ENCODE measurements at places on chromosomes 6 and 20.
A peak's percentile ranks its signal among the peaks of the same experiment; 100 is the strongest.

- no peak for DNase-seq
Measured at GRCh38 chr6:17002123-17002522, 99.7 kb upstream of the STMND1 start.

GRCh38 chr20:14919501-14920081, 582.2 kb upstream of the FLRT3 start:
- DNase-seq: no peak

DNA sequence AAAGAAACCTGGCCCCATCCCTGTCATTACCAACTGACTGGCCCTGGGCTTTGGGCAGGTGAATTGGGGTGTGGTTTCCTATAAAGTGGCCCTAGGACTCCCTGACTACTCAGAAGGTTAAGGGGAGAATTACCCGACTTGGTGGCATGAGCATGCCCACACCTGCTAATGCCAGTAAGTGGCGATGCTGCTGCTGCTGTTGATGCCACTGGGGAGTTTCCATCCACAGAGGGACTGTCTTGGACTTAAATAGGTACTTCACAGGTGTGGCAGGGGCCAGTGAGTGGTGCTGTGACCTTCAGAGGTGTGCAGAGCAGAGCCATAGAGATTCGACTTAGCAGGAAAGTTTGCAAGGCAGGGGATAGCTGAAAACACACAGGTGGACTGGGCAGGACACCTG, 32.6 kb upstream of the MDFI start:
- no peak for DNase-seq

- DNase-seq: no peak
Measured at GRCh38 chr20:13554706-13555105, 84.0 kb downstream of the TASP1 start.

GRCh38 chr20:20437314-20437713, 69.4 kb downstream of the INSM1 start:
- DNase-seq: no peak

DNA sequence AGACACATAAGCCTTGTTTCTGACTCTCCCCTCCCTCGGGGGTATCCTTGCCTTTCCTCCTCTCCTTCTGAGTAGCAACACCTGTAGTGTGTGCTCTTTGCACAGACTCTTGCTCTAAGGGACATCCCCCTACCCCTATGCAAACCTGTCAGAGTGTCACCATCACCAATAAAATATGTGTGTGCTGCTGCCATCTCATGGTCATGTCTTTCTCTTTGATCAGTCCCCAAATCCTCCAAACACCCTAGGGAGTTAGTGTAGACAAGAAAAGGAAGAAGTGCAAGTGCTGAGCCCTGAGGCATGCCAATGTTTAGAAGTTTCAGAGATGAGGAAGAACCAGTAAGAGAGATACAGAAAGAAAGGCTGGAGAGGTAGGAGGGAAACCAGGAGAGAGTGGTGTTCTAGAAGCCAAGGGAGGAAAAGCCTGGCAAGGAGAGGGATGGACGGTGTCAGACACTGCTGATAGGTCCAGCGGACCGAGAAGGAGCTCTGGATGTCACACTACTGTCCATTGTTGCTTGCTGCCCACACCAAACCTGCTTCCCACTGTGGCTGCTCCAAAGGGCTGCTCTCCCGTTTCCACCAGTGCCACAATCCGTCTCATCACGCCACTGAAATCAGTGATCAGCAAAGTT, 16.4 kb downstream of the TRMT6 start:
- DNase-seq: no peak

DNA sequence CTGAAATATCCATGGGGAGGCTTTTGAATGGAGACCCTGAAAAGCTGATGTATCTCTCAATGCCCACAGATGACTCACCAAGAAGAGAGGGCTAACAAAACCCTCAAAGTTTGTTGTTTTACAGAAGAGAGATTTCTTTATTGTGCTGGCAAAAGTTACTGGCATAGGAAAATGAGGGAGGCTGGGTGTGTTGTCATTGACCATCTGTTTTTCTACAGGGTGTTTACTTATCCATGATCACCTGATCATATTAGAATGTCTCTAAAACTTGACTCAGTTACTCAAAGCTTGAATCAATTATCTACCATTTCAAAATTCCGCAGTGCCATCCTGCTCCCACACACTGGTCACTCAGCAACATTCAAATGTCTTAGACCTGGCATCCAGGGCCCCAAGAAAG, 9.8 kb downstream of the NCOA6 start:
- no peak for DNase-seq

- no peak for DNase-seq
Measured at GRCh38 chr6:74757813-74758212, 448.0 kb downstream of the COL12A1 start.

- no peak for DNase-seq
Measured at GRCh38 chr20:14966808-14967207, 629.4 kb upstream of the FLRT3 start.

DNA sequence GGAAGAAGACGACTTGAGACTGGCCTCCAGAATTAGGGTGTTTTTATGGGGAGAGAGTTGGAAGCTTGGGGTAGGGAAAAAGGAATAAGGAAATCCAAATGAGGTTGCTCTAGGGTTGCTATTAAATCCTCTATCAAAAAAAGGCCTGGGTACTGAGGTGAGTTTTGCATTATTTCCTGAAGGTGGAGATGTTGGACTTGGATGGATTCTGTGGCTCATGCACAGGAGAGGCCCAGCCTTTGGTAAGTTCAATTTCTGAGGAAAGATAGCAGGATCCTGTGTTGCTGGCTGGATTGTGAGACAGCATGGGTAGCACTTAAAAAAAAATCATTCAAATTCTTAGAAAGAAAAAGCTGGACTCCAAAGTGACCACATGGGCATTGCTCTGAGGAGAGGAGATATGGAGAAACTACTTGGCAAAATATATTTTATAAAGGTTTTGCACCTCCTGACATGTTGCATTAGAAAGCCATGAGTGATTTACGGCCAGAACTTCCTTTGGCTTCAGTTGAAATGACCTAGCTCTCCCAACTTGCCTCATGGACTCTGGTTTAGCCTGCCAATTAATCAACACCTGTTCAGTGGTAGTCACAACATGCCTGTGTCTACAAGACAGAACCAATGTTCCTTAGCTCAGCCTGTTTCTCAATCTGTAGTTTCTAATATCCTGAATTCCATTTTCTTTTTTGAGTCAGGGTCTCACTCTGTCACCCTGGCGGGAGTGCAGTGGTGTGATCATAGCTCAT, 152.1 kb upstream of the RALGAPA2 start:
- DNase-seq: no peak

DNA sequence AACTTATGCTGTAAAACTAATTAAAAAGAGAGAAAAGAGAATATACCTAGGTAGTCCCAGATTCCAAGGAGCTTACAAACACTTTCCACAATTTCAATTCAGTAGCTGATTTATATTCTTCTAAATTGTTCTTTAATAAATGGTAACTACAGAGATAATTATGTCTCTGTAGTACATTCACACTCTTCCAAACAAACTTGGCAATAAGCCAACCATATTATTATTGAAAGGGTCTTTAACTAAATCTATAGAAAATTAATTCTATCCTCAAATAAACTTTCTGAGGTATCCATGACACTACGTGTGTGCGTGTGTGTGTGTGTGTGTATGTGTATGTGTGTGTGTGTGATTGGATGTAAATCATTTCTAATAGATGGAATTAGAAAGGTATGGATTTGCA, 217.4 kb upstream of the EYS start:
- no peak for DNase-seq

DNA sequence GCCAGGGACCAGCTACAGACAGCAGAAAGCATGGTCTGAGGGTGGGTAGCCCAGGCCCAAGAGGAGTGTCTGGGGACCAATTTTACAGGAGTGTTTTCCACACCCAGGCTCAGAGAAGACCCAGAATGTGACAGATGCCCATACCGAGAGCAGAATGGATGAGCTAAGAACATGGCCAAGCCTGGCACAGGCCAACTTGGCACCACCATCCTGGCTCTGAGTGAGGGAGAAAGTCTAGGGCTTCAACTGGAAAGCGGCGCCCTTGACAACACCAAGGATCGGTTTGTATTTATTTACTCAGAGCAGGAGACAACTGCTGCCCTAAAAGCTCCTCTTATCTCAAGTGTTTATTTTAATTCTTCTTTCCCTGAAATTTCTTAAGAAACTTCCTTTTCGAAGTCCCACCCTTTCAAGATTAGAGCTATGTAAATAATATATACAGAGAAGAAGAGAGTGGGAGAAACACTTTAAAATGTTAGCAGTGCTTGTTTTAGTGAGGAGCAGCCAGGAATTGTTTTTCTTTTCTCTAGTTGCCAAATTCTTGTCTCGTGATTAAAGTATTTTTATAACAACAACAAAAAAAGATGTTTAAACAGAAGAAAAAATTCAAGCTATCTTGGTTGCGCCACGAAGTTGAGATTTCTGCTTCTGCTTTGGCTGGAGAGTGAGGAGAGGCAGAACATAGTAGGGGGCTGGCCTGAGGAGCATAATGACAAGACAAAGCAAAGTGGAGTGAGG, 16.2 kb downstream of the TNXB start:
- DNase-seq: no peak

- DNase-seq: no peak
Measured at GRCh38 chr6:11525468-11526155, 11.9 kb upstream of the TMEM170B start.

GRCh38 chr6:53999088-53999755, 112.0 kb upstream of the MLIP start:
- no peak for DNase-seq

- DNase-seq: no peak
Measured at GRCh38 chr6:165722022-165722421, 59.0 kb upstream of the PDE10A start.

GRCh38 chr20:25421102-25421501, 13.6 kb downstream of the GINS1 start:
- no peak for DNase-seq

DNA sequence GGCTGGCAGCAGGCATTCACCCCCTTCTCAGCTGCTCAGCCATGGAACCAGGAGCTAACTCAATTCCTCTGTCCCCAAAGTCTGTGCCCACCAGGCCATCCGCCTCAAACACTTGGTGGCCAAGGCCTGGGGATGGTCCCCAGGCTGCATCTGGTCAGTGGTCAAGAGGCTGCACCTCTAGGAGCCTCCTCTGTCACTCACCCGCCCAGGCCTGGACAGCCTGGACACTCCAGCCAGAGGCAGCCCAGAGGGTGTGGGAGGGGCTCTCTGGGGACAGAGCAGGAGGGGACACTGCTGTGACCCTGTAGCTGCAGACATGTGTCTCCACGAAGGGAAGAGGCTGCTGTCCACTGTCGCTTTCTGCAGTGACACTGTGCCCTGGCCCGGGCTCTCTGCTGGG, 416.6 kb upstream of the SULF2 start:
- no peak for DNase-seq

GRCh38 chr6:80133020-80133419, 26.5 kb downstream of the BCKDHB start:
- peak; percentile 18 for DNase-seq

DNA sequence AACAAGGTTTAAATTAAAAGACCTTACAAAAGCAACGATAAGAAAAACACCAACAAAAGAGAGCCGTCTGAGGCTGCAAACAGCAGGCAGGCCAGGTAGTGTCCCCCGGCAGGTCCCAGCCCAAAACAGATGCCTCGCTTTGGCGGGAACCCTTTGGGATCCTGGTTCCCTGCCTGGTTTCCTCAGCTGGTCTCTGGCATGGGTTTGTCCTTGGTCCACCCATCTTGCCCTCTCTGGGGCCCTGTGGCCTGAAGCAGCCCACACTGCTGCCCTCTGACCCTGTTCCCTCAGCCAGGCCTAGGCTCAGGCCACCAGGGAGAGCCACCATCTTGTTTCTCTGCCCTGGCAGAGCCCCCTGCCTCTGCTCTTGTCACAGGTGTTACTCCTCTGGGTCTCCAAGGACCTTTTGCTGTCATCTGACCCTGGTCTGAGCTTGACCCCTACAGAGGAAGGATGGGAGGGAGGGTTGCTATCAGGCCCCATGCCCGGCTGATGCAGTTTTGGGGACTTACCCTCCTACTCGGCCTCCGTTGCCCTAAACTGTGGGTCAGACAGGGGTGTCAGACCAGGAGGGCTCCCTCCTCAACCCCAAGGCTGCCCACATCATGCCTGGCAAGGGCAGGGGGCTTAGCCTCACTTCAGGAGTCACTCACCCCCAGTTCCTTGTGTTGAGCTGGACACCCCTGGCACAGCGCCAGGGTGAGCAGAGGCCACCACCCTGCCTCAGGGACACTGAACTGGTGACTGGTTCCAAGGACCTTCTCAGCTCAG, 30.6 kb upstream of the GRM4 start:
- no peak for DNase-seq

GRCh38 chr20:36663031-36663430, 17.0 kb upstream of the SLA2 start:
- DNase-seq: no peak

DNA sequence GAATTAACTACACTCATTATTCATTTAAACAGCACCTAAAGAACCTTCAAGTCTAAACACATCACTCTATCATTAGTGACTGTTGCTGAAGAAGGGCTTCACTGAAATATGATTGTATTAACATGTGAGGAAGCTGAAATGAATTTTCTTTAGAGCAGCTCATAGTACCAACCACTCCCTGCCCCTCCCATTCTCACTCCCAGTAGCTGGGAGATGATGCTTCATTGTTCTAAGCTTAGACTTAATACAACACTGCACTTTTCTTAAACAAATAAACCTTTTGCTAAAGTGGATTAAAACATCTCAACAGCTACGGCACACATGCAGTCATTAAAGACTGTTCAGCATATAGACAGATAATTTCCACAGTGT, 63.1 kb downstream of the ATXN1 start:
- no peak for DNase-seq

- no peak for DNase-seq
Measured at GRCh38 chr6:33978412-33979150, 167.3 kb downstream of the GRM4 start.

DNA sequence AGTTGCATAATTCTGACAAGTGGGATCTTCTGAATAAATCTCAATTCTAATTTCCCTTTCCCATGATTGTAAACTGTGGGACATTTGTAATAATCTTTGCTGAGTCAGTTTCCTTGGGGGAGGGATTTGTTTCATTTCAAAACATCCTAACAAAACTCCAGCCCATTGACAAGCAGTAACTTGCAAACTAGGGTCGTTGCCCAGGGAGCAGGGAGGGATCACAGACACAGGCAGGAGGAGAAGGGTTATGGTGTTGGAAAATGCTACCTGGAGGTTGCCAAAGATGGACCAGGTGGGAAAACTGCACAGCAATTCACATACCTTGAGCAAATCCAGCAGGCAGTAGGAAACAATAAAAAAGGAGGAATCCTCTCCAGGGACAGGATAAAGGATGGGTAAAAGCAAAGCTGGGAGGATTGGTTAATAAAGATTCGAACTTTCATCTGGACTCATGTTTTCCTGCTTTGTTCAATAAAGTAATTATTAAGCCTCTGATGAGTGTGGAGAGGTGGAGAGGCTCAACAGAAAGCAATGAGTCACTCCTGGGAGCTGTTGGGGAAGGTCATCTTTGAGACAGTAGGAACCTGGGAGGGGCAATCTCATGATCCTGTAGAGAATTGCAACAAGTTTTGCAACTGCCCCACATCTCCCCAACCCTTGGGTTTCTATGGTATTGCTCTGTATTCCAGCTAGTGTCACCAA, 87.3 kb upstream of the AKIRIN2 start:
- no peak for DNase-seq

- DNase-seq: no peak
Measured at GRCh38 chr6:77313595-77313994, 149.7 kb downstream of the HTR1B start.

GRCh38 chr20:15616626-15617025, 956.6 kb downstream of the KIF16B start:
- DNase-seq: no peak

All from activated T-cell treated with anti-CD3 and anti-CD28 coated beads, Interleukin-2, amount 50 U/mL, for 1 hour (primary cell).